Left kidney (tissue), 8 donors: ENCODE measurements at places on chromosomes 11 and 22. TPM values are rescaled to one million over a fixed set of nuclear protein-coding genes. Genes with fewer than 3 reads are reported as not detected.
A peak's percentile ranks its signal among the peaks of the same experiment; 100 is the strongest.

GRCh38 chr11:62614275-62614674, 1.2 kb downstream of the ROM1 start:
- no peak for DNase-seq

DNA sequence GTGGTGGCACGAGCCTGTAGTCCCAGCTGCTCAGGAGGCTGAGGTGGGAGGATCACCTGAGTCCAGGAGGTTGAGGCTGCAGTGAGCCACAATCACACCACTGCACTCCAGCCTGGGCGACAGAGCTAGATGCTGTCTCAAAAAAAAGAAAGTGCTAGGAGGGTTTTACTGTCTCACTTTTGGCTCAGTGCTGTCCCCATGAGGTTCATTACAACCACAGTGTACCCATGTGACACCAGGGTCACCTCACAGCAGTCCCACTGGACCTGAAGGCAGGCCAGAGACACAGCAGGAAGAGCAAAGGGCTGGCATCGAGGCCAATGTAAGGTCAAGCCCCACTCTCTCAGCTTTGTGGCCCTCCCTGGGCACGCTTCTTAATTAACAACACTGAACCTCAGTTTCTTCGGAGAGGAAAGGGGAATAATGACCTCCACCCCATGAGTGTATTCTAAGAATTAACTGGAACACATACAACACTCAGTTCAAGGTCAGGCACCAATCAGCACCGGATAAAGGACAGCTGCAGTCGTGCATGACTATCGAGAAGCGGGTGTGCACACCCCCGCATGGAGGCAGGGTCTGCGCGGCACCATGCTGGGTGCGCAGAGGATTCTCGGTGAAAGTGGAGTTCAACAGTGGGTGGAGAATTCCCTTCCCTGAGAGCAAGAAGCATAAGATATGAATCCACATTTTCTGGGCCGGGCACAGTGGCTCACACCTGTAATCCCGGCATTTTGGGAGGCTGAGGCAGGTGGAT, 30.9 kb upstream of the BAIAP2L2 start:
- no peak for DNase-seq

DNA sequence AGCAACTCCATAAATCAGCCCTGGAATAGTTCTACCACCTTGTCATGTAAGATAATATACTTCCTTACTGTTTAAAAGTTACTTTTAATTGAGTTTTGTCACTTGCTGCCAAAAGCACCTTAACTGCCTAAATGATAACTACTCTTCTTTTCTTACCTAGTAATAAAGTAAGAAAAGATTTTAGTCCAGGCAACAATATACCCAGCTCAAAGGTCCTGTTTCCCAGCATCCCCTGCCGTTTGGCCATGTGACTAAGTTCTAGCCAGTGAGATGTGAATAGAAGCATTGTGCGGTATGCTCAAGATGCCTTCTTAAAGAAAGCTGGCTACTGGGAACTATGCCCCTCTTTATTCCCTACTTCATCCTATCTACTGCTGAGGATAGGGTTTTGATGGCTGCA, 39.4 kb upstream of the CCDC34 start:
- DNase-seq, result no peak

- no peak for DNase-seq
These were observed 44.6 kb downstream of the FAM168A start for GRCh38 chr11:73553266-73553665.

- no peak for DNase-seq
These were observed 67.4 kb downstream of the SCN3B start for GRCh38 chr11:123587044-123587443.

DNA sequence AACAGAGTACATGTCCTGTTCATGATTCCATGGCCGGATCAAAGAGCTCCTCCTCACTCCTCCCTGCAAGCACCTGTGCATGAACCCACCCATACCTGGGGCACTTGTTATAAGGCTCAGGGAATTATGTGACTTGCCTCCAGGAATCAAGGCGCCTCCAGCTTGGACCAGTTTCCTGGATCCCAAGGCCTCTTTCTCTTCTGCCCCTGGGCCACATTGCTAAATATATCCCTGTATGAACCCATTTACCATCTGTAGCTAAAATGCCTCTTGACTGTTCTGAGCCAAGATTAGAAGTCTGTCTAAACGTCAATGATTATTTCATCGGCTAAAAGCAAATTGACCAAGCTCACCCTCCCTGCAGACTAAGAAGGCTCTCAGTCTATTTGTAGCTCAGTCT, 135.6 kb downstream of the KIRREL3 start:
- DNase-seq, result no peak

GRCh38 chr11:131817687-131818188, 447.3 kb downstream of the NTM start:
- no peak for DNase-seq

DNA sequence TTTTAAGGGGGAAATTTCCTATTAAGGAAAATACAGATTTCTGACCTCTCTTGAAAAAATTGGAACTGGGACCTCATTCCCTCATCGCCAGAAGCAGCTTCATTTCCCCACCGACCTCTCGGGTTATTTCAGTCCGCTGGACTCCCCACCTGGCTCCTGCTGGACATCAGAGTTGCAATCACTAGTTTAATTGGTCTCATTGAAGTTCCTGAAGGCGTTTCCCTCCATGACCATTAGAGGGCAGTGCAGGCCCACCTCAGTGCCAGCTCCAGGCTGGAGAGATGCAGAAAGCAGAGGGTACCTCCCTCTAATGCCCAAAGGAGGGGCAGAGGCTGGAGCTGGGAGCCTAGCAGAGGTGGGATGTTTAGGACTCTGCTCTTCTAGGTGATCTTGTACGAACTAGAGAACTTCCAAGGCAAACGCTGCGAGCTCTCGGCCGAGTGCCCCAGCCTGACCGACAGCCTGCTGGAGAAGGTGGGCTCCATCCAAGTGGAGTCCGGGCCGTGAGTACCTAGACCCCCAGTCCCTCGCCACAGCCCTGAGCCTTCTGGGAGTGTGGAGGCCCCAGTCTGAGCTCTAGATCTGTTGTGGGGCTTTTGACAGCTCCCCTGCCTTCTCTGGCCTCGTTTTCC, 2.7 kb downstream of the CRYBB3 start:
- peak; percentile 64 for DNase-seq

DNA sequence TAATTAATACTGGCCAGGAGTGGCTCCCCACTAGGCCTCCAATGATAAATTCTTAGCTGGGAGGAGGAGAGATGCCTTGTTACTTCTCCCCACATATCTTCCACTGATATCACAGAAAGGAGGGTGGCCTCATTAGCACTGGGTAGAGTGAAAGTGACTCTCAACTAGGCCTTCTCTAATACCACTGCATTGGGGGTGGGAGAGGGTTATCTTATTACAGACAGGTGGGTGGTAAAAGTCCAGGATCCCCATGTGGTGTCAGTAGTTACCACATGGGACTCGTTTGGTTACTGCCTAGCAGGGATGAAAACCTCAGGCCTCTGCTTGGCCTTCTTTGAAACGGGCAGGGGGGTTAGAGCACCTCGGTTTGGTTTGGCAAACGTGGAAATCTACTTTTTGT, 167.3 kb downstream of the UVRAG start:
- no peak for DNase-seq

DNA sequence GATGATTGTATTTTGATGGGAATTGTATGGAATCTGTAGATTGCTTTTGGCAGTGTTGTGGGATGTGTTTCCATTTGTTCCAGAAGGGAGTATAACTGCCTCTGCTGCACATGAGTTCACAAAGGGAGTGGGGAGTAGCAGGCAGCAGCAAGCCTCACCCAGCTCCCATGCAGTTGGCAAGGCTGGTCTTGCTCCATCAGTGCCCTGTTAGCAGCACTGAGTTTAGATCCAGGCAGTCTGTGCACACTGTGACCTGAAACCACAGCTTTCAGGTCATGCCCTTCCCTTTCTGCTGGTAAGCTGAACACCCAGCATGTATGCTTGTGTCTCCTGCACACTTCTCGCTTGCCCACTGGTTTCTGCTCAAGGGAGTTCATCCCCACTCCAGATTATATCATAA, 3.7 kb upstream of the NUCB2 start:
- DNase-seq, result no peak

DNA sequence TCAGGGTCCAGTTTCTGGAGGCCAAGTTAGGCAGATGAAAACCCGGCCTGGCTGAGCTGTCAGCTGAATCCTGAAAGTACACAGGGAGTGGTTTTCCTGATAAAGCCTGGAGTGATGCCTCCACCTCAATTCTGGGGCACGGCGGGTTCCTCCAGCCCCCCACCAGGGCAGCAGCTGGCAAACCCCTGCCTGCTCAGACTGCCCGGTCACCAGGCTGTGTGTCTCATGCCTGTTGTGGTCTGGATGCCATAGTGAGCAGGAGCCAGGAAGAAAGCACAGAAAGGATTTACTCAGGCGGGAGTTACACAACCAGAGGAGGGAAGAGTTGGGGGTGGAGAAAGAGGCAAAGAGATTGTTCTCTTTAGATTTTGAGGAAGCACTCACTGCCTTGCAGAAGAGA, 119.9 kb upstream of the RASSF10 start:
- no peak for DNase-seq

DNA sequence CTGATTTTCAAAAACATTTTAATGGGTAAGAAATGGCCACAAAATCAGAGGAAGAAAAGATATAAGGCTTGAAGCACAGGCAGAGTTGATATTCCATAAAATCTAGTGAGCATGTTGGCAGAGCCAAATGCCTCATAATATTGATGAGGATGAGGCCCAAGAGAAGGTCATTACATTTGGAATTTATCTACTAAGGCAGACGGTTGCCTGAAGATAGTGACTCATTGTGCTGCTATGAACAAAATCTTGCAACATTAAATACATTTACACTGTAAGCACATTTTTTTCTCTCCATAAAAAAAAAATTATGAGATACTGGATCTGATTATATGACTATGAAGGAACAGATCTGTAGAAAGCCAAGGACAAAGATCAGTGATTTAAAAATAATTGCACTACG, 881.4 kb upstream of the CHORDC1 start:
- no peak for DNase-seq

Gene OR51B4
- polyA plus RNA-seq, result 0.35 TPM

Gene CSNK2A3
- 1.9 TPM for polyA plus RNA-seq

Gene OR5AR1
- not detected for polyA plus RNA-seq
